Psoas muscle (tissue), 8 donors: ENCODE measurements at places on chromosomes 1 and 21. TPM values are rescaled to one million over a fixed set of nuclear protein-coding genes. Genes with fewer than 3 reads are reported as not detected.

PDC gene
- polyA plus RNA-seq, result not detected

LRRIQ3 gene
- 1.3 TPM for polyA plus RNA-seq

TTC34 gene
- 0.01 TPM for polyA plus RNA-seq

CA6 gene
- not detected for polyA plus RNA-seq

CCDC17 gene
- polyA plus RNA-seq, result 0.69 TPM

HAPLN2 gene
- polyA plus RNA-seq, result 0.56 TPM

DCST2 gene
- polyA plus RNA-seq, result 0.38 TPM

DFFB gene
- 1.3 TPM for polyA plus RNA-seq

GBP5 gene
- polyA plus RNA-seq, result 0.21 TPM

AK5 gene
- 0.21 TPM for polyA plus RNA-seq

CR1 gene
- 0.13 TPM for polyA plus RNA-seq

SPRR4 gene
- not detected for polyA plus RNA-seq

KIRREL1 gene
- 1.3 TPM for polyA plus RNA-seq

JMJD4 gene
- 20.5 TPM for polyA plus RNA-seq

OR2T11 gene
- polyA plus RNA-seq, result not detected

RABGGTB gene
- 83.7 TPM for polyA plus RNA-seq

KRTAP10-5 gene
- not detected for polyA plus RNA-seq
